ENCODE measurements at places on chromosomes 11 and 22. TPM values are rescaled to one million over a fixed set of nuclear protein-coding genes. Genes with fewer than 3 reads are reported as not detected.

DNA sequence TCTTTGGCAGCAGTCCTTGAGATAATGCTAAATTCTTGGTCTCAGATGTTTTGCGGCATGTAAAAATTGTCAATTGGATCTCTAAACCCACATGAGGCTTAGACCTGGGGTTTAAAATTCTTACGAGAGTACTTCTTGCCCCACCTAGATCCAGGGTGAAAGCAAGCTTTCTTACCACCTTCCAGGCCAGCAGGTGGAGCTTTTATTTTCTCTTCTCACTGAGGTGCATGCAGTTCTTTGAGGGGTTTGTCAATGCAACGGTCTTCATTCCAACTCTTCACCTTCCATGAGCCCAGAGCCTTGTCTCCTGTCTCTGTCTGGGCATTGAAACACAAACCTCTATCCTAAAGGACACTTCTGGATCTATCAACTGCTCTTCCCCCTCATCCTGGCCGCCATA lies 154.1 kb downstream of the MYO18B start:
- no peak for DNase-seq
- H3K27ac ChIP-seq = no peak overlapping the region
- no peaks in the 10 kb centered on the region for H3K27me3 ChIP-seq
- no peak overlapping the region for H3K4me3 ChIP-seq

- peaks cover 6% of the 10 kb centered on the region for H3K36me3 ChIP-seq
- no peak for DNase-seq
- no peaks in the 10 kb centered on the region for H3K4me1 ChIP-seq
- no peak overlapping the region for H3K4me3 ChIP-seq
Measured at GRCh38 chr22:45709866-45710265, 38.2 kb downstream of the ATXN10 start.

DNA sequence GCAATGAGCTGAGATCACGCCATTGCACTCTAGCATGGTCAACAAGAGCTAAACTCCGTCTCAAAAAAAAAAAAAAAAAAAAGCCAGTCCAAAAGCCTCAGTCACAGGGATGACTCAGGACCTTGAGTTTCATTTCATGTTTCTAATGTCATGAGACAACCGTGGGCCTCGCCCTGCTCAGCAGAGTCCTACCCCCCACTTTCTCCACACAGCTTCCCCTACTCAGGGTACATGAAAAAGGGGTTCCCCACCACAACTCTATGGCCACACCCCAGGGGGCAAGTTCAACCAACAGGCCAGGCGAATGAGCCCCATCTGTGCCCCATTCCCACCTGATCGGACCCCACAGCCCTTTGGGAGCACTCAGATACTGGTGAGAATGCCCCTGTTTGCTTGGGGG lies 24.3 kb upstream of the ADA2 start:
- no peaks in the 10 kb centered on the region for H3K36me3 ChIP-seq
- H3K27me3 ChIP-seq = no peaks in the 10 kb centered on the region
- no peak for DNase-seq
- no peak overlapping the region for H3K4me3 ChIP-seq
- no peaks in the 10 kb centered on the region for H3K4me1 ChIP-seq

DNA sequence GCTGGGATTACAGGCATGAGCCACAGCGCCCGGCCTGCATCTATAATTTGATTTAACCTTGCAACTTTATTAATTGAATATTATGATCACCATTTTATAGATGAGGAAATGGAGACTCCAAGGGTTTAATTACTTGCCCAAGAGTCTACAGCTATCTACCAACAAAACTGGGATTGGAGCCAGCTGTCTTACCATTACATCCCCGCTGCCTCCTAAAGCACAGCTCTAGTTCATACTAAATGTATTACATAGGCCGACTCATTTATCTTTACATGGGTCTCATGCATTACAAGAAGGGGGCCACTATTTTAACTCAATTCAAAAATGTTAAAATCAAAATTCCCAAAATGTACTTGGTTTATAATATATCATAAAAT lies 14.1 kb upstream of the TMA7B start:
- no peak overlapping the region for H3K27ac ChIP-seq
- H3K27me3 ChIP-seq = no peaks in the 10 kb centered on the region
- no peak for DNase-seq
- no peak overlapping the region for H3K4me3 ChIP-seq
- H3K4me1 ChIP-seq = peaks cover 13% of the 10 kb centered on the region

GRCh38 chr22:22838148-22838786 lies 49.3 kb upstream of the IGLL5 start:
- no peaks in the 10 kb centered on the region for H3K36me3 ChIP-seq
- no peak overlapping the region for H3K27ac ChIP-seq
- H3K27me3 ChIP-seq = no peaks in the 10 kb centered on the region
- H3K4me1 ChIP-seq = no peaks in the 10 kb centered on the region

DNA sequence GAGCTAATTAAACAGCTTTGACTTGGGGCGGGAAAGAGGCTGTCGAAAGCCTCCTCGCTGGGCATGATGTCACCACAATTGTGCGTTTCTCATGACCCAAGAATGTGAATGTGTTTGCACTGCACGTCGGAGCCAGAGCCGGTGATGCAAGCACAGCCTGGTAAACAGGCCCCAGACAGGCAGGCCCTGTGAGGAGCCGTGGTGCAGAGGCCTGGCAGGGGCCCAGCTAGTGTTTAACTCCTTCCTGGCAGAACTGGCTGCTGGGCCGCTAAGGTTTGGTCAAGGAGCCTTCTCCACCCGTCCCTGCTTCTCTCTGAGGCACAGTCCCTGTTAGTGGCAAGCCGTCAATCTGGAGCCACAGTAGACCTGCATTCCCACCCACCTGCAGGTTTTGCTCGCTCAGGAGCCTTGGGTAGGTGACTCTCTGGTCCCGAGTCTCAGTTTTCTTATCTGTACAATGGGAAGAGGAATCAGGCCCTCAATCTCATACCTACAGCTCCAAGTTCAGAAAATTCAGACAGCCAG lies 25.4 kb upstream of the SMTN start:
- no peaks in the 10 kb centered on the region for H3K27me3 ChIP-seq
- DNase-seq = peak; percentile 99
- H3K4me3 ChIP-seq = no peak overlapping the region
- no peaks in the 10 kb centered on the region for H3K36me3 ChIP-seq

DNA sequence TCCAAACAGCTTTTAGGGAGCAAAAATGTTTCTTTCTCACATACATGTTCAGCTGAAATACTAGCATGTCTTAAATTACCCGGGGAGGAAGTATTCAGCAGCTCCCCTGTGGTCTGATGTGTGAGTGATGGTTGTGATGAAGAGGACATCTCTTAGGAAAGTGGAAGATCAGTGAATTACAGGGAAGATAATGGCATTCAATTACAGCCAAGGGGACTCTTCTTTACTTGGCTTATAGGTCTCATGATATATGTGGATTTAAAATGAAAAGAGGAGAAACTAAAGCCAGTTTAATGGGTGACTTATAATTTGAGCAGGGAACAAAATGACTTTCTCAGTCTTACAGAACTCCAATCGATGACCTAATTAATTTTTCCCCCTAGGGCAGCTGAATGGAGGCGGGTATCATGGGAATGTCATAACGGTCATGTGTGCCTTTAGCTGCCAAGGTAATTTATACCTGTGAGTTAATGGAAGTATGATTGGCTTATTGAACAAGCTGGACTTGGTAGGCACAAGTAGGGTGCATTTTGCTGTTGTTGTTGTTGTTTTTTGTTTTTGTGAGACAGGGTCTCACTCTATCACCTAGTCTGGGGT lies 198.8 kb downstream of the HIPK3 start:
- no peaks in the 10 kb centered on the region for H3K36me3 ChIP-seq
- no peaks in the 10 kb centered on the region for H3K4me1 ChIP-seq
- no peak overlapping the region for H3K27ac ChIP-seq
- H3K4me3 ChIP-seq = no peak overlapping the region
- DNase-seq = no peak

- H3K4me1 ChIP-seq = no peaks in the 10 kb centered on the region
- no peak for DNase-seq
- no peak overlapping the region for H3K4me3 ChIP-seq
- no peaks in the 10 kb centered on the region for H3K27me3 ChIP-seq
- peaks cover 26% of the 10 kb centered on the region for H3K36me3 ChIP-seq
Measured at GRCh38 chr11:44113018-44113417, 17.5 kb downstream of the EXT2 start.

Gene SCGB1C1
- not detected for total RNA-seq

All from lung (tissue), 17 donors.